ENCODE measurements at places on chromosomes 1 and 21.

DNA sequence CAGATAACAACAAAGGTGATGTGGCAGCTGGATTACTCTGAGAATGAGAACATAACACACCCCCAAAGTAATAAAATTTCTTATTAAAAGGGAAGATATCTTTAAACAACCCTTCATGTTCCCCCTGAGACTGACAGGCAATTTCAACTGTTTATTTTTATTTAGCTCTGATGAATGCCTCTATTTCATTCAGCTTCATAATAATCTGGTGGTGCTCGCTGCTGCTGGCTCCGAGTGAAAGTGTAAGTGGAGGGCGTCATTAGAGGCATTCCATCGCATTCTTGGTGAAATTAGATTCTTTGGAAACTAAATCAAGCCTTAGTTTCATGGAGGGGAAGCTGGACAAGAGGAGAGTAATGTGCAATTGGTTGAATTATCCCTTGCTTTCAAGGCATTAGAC, 128.9 kb downstream of the GRIK1 start:
- no peaks in the 10 kb centered on the region for H3K36me3 ChIP-seq
- no peaks in the 10 kb centered on the region for H3K4me1 ChIP-seq
- DNase-seq, result no peak

GRCh38 chr1:206457408-206458120, 12.7 kb upstream of the IKBKE start:
- H3K4me1 ChIP-seq, result peaks cover 12% of the 10 kb centered on the region
- H3K36me3 ChIP-seq, result peaks cover 3% of the 10 kb centered on the region
- DNase-seq, result no peak
- no peaks in the 10 kb centered on the region for H3K27me3 ChIP-seq

- no peak overlapping the region for H3K27ac ChIP-seq
- H3K27me3 ChIP-seq, result no peaks in the 10 kb centered on the region
- H3K36me3 ChIP-seq, result no peaks in the 10 kb centered on the region
- no peaks in the 10 kb centered on the region for H3K4me1 ChIP-seq
- DNase-seq, result no peak
Observed at GRCh38 chr1:74908797-74909196, 175.8 kb downstream of the TYW3 start.

- no peaks in the 10 kb centered on the region for H3K4me1 ChIP-seq
- no peaks in the 10 kb centered on the region for H3K36me3 ChIP-seq
- H3K4me3 ChIP-seq, result no peak overlapping the region
- DNase-seq, result no peak
- H3K27me3 ChIP-seq, result no peaks in the 10 kb centered on the region
Observed at GRCh38 chr1:71304125-71304524, 223.3 kb upstream of the ZRANB2 start.

DNA sequence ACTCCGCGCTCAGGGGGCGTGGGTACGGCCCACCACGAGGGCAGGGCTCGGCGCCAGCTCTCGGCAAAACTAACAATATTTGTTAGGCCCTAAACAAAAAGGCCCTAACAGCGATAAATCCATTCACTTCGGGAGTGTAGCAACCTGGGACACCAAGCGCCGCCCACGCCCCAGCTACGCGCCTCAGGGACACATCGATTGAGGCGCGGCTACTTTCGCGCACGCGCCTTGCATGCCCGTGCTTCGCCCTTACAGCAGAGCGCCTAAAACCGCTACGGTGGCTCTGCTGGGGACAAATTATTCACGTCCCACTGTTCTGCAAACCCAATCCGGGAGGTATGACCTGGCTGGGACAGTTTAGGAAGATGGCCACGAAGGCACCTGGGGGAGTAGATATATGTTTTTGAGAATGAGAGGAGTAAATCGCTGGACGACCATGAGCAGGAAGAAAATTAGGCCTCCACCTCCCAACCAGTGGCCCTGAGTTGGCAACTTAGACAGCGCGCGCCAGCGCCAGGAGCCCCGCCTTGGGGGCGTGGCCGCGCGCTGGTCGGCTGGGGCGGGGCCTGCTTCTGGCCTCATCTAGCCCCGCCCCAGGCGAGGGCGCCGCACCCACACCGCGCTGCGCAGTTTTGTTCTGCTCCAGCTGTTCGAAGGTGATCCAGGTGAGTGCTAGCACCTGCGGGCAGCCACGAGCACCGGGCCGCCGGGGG, at the start of gene MGST3:
Gene MGST3 (plus strand): TSS at position 606 of the 713 bp plus-strand sequence. CDS start 18,614 bp downstream, outside the sequence.
- H3K36me3 ChIP-seq, result no peaks in the 10 kb centered on the region
- H3K4me3 ChIP-seq, result peak within 1 kb of the TSS; percentile 87
- peak within 1 kb of the TSS; percentile 65 for H3K27ac ChIP-seq
- peaks cover 31% of the 10 kb centered on the region for H3K4me1 ChIP-seq

DNA sequence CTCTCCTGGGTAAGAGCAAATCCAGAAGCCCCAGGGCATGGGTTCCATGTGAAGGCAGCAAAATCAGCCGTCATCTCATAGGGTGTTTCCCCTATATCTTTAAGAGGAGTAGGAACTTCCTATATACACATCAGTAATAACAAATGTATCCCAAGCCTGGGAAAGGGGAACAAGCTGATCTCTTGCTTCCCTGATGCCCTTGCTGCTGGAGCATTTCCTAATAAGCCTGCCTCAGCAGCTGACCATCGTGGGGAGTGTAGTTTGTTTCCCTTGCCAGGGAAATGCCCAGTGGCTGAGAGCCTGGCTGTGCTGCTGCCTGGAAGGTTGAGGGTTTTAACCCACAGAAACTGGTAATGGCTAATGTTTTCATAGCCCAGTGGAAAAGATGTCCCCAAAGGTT, 177.0 kb downstream of the NPHP4 start:
- peaks cover 20% of the 10 kb centered on the region for H3K27me3 ChIP-seq
- no peaks in the 10 kb centered on the region for H3K4me1 ChIP-seq
- H3K36me3 ChIP-seq, result no peaks in the 10 kb centered on the region

Measured in HCT116 (cell line).